ENCODE measurements at places on chromosomes 2 and 18. TPM values are rescaled to one million over a fixed set of nuclear protein-coding genes. Genes with fewer than 3 reads are reported as not detected.

GRCh38 chr2:153373510-153374279, 104.9 kb downstream of the RPRM start:
- no peak for DNase-seq

DNA sequence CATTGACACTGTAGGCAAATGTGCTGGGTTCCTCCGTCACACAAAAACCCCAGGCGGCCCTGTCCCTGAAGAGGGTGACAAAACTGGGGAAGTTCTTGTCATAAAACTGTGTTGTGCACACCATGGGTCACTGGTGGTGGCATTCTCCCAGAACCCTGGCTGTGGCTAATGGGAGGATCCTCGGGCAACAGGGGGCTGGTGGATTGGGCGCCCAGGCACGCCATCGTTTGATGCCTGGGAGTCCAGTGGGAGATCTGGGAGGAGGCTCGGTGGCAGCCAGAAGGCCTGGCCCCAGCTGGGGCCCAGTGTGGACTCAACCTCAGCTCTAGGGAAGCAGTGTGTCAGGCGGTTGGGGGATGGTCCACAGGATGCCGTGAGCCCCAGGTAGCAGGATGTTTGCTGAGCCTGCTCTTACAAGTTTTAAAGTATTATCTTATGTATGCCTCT, 140.7 kb downstream of the ACOXL start:
- no peak for DNase-seq

- no peak for DNase-seq
Measured at GRCh38 chr18:7317804-7318231, 86.9 kb downstream of the LRRC30 start.

- DNase-seq = no peak
Measured at GRCh38 chr2:27640722-27641245, 11.9 kb downstream of the GPN1 start.

DNA sequence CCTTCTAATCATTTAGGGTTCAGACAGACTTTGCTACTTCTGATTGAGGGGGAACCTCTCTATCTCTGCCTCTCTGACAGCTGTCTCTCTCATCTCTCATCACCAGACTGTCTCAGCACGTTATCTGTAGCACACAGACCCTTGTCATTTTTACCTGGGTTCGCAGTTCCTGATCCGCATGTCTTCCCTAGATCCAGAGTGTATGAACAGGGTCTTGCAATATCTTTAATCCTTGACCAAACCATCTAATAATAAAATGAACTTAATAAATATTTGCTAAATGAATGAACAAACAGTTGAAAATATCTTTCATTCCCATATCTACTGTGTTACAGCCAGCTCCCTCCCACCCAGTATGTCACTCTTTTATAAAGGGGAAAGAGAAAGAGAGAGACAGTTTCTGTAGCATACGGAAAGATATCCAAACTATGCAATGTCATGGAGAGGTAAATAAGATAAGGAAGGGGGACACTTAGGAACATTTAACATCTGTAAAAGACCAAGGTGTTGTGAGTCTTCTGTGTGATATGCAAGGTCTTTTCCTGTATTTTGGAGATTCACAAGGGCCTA, 507.6 kb downstream of the SUCLG1 start:
- no peak for DNase-seq

- no peak for DNase-seq
Measured at GRCh38 chr18:8063733-8064132, 496.6 kb downstream of the PTPRM start.

DNA sequence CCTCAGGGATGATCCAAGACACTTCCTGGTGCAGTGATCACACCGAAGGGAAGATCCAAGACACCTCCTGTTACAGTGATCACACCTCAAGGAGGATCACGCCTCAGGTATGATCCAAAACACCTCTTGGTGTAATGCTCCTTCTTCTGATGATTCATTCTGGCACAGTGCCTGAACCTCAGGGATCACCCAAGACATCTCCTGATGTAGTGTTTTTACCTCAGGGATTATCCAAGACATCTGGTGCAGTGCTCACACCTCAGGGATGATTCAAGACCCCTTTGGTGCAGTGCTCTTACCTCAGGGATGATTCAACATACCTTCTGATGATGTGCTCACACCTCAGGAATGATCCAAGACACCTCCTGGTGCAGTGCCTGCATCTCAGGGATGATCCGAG, 124.4 kb downstream of the ASB1 start:
- DNase-seq = no peak

- DNase-seq = peak; percentile 43
Measured at GRCh38 chr18:50203801-50204604, 9.1 kb upstream of the MYO5B start.

GRCh38 chr2:70906439-70907005, 29.2 kb upstream of the ATP6V1B1 start:
- DNase-seq = no peak

GRCh38 chr2:8590938-8591337, 90.9 kb upstream of the ID2 start:
- DNase-seq = no peak

DNA sequence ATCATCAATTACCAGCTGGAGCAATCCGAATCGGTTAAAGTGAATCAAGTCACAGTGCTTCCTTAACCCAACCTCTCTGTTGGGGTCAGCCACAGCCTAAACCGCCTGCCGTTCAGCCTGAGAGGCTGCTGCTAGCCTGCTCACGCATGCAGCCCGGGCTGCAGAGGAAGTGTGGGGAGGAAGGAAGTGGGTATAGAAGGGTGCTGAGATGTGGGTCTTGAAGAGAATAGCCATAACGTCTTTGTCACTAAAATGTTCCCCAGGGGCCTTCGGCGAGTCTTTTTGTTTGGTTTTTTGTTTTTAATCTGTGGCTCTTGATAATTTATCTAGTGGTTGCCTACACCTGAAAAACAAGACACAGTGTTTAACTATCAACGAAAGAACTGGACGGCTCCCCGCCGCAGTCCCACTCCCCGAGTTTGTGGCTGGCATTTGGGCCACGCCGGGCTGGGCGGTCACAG, 496 bp upstream of the ITGA4 start:
- DNase-seq = peak; percentile 2

DNA sequence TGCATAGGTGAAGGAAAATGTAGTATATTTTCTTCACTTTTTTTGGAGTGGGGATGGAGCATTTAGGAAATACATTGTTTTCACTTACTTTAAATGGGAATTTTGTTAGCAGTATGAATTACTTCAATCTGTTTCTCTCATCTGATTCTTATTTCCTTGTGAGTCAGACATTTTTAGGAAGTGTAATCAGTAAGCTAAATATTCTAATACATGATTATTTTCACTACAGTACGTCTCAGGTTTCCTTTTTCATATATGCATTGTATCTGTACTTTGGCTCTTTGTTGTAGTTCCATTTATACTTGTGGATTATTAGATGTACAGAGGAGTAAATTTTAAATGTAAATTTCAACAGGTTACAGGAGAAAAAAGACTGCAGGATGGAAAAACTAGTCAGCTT, 27.9 kb downstream of the GPD2 start:
- DNase-seq = peak; percentile 46

DNA sequence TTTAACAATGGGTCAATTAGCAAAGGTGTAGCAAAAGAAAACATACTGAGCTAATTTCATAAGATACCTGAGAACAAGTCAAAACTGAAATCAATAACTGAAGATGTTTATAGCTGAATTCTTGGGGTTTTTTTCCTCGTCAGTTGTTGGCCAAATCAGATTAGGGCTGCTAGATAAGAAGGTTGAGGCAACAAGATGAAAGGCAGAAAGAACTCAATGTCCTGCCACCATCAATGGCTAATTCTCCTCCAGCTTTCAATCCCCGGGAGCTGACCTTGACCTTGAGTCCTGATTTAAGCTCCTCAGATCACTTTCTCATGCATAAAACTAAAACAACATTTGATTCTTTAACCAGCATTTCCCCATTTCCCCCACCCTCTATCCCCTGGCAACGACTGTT, 61.8 kb downstream of the MREG start:
- DNase-seq = no peak

GRCh38 chr18:56130481-56130880, 507.9 kb downstream of the TXNL1 start:
- DNase-seq = no peak

DNA sequence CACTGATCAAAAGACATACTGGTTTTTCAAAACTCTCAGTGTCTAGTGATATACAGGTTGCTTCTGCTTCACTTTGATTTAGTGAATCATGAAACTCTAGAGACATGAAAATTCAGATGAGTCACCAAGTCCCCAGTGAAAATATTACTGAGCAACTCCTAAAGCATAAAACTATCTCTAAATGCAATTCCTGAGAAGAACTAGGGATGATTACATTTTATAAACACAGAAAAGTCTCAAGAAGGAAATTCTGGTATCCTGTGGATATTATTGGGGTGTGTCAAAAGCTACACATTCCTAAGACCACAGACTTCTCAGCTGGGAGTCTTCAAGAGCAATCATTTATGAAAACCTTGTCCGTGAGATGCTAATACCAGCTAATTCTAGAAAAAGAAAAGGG, 9.7 kb downstream of the LRRTM4 start:
- DNase-seq = no peak

DNA sequence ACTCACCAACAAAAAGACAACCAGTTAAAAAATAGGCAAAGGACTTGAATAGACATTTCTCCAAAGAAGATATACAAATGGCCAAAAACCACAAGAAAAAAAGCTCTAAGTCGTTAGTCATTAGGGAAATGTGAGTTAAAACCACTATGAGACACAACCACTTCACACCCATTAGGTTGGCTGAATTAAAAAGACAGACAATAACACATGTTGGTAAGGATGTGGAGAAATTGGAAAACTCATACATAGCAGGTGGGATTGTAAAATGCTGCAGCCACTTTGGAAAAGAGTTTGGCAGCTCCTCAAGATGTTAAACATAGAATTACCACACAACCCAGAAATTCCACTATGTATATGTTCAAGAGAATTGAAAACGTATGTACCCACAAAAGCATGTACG, 117.6 kb upstream of the SPATS2L start:
- DNase-seq = no peak

- DNase-seq = no peak
Measured at GRCh38 chr2:62264186-62264585, 68.3 kb downstream of the B3GNT2 start.

DNA sequence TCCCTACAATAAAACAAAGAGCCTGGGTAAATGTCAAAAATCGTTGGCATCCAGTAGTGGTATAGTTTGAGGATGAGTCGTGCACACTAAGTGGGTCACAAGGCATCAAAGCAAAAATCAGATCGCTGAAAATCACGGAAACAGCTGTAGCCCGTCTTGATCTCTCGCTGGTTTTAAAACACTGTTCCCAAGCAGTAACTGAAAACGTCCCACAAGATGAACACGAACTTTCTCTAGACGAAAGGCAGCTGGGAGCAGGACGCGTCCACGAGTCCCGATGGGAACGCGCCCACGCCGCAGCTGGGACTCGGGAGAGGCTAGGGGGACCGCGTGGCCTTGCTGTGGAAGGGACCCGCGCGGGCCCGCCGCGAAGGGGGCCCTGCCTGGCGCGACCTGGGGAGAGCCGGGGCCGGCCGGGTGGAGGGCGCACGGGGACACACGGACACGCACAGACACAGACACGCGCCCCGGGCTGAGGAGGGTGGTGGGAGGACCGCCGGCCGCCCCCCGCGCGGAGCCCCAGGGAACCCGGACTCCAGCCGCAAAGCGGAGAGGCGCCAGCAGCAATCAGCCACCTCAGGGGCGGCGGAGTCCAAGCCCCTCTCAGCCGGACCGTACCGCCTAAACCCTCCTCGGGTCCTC, 651 bp downstream of the STK17B start:
- peak; percentile 15 for DNase-seq

- DNase-seq = no peak
Measured at GRCh38 chr2:191611614-191612013, 66.3 kb upstream of the NABP1 start.

GRCh38 chr2:74072565-74072964, 75.1 kb downstream of the BOLA3 start:
- DNase-seq = no peak

GRCh38 chr2:100844514-100844913, 24.6 kb downstream of the NPAS2 start:
- DNase-seq = no peak

GRCh38 chr2:40397765-40398164, 54.1 kb downstream of the SLC8A1 start:
- no peak for DNase-seq

DNA sequence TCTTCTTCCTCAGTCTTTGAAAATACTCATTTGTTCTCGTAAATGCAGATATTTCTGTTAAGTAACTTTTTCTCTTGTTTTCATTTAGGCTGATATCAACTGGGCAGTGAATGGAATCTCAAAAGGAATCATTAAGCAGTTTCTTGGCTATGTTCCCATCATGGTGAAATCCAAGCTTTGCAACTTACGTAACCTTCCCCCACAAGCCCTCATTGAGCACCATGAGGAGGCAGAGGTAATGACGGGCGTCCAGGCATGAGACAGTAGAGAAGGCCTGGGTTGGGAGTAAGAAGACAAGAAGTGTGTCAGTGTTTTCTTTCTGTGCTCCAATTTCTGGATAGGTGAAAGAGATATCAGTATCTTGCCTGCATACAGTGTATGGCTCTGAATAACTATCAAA, 5.1 kb downstream of the POLR1B start:
- DNase-seq = no peak

- DNase-seq = no peak
Measured at GRCh38 chr18:23502516-23503037, 734 bp upstream of the RMC1 start.

GRCh38 chr2:211351987-211352386, 795.6 kb downstream of the CPS1 start:
- DNase-seq = no peak

DNA sequence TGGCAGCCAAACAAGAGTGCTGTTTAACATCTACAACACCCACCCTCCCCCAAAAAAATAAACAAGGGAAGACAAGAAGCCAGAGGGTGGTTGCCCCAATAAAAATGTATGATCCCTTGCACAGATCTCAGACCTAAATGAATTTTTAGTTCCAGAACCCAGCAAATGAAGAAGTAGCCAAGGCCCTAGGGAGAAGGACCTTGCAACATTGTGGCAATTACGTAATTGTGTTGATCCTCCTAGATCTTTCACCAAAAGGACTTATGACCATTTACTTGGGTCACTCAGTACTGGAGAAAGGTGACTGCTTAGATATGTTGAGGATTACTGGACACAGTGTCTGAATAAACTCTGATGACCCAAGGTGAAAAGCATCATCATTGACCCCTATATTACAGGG, 1393.8 kb downstream of the LRP1B start:
- no peak for DNase-seq

ANKRD30B gene
- total RNA-seq = not detected

NCKAP1 gene
- 97.3 TPM for total RNA-seq

TACR1 gene
- not detected for total RNA-seq

SOS1 gene
- 7.3 TPM for total RNA-seq

RBM45 gene
- total RNA-seq = 17.8 TPM

UGT1A8 gene
- not detected for total RNA-seq

SLC9A2 gene
- not detected for total RNA-seq

MC5R gene
- total RNA-seq = not detected

SERPINB12 gene
- not detected for total RNA-seq

RPL31 gene
- 843 TPM for total RNA-seq

RIOK3 gene
- total RNA-seq = 60.2 TPM

ATP6V1B1 gene
- total RNA-seq = not detected

PCARE gene
- not detected for total RNA-seq

NOSTRIN gene
- 2.5 TPM for total RNA-seq

VWA3B gene
- 0.13 TPM for total RNA-seq

CCDC121 gene
- 1.0 TPM for total RNA-seq

TUBA4B gene
- not detected for total RNA-seq

ZSWIM2 gene
- total RNA-seq = under 0.01 TPM

DPP4 gene
- 67.4 TPM for total RNA-seq

GRHL1 gene
- total RNA-seq = 0.76 TPM

MDH1B gene
- 0.13 TPM for total RNA-seq

MFF gene
- 35.4 TPM for total RNA-seq

All from dermis microvascular lymphatic vessel endothelial cell (primary cell).